ENCODE measurements at places on chromosomes 7 and 10.

- DNase-seq: no peak
Measured at GRCh38 chr10:71597821-71598498, 121.6 kb downstream of the C10orf105 start.

- no peak for DNase-seq
Measured at GRCh38 chr10:129945941-129946760, 17.9 kb downstream of the EBF3 start.

DNA sequence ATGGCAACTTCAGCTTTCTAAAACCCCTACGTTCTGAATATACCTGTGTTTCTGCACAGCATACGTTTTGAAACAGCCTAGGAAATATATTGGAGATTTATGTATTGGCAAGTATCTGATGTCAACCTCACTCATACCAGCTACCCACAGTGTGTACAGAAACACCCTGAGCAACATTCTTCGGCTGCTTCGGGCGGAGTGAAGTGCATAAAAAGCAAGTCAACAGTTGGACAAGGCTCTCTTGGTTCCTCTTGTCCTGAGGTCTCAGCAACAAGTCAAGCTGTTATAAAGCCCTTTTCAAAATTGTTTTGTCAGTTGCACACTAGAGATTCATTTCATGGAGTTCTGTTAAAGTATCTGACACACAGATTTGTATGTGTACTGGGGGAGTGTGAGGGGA lies 40.0 kb upstream of the PAPSS2 start:
- no peak for DNase-seq

DNA sequence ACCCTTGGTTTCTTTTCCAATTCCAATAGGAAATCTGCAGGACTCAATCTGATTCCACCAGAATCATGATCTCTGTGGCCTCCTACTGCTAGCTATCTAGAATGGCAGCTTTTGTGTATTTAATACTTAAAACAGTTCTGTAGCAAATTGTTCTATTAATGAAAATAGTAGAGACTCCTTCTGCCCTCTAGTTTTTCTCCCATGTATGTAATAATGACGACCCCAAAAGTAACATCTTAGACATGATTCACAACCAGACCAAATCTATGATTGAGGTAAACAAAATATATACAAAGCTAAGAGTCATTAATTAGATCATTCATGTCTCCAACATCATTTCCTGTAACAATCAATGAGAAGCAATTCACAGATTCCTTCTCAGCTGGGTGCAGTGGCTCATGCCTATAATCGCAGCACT lies 259.1 kb upstream of the MKLN1 start:
- no peak for DNase-seq

- no peak for DNase-seq
Measured at GRCh38 chr10:94024407-94024806, 30.7 kb downstream of the PLCE1 start.

GRCh38 chr7:30251708-30252329 lies 32.6 kb upstream of the ZNRF2 start:
- DNase-seq: no peak

GRCh38 chr7:22565315-22565811 lies 65.4 kb upstream of the STEAP1B start:
- no peak for DNase-seq

- DNase-seq: no peak
Measured at GRCh38 chr10:103582331-103583123, 89.0 kb downstream of the NEURL1 start.

- no peak for DNase-seq
Measured at GRCh38 chr7:926061-927030, 28.1 kb downstream of the ADAP1 start.

GRCh38 chr10:3668966-3669330 lies 116.1 kb downstream of the KLF6 start:
- no peak for DNase-seq

GRCh38 chr7:26397796-26398426 lies 106.2 kb downstream of the SNX10 start:
- DNase-seq: peak; percentile 1

DNA sequence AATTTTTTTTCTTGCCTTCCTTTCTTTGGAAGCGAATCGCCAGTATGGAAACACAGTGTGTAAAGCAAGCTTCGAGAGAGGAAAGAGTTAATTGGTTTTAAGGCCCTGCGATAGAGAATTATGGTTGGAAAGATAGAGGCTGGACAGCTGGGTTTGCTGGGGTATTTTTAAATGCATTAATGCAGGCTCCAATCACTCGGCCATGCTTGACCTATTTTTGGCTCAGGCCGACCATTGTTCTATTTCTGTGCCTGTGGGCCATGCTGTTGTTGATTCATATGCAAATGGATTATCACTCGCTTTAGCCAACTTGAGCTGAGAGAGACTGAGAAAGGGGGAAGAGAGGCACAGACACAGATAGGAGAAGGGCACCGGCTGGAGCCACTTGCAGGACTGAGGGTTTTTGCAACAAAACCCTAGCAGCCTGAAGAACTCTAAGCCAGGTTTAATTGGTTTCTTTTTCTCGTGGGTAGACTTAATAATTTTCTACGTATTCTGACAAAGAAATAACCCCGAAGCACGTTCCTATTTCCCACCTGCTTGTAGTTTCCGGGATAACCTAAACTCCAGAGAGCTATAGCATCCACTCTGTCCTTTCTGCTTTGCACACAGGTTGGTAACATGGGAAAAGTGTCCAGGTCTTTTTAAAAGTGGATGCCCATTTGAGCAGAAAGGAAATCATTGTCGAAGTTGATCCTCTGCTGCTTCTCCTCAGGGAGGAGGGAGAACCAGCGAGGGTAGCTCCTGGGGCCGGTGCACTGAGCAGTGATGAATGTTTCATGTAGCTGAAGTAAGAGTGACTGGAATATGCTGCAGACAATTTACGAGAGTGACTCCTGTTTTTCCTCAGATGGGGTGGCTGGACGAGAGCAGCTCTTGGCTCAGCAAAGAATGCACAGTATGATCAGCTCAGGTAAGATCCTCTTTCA lies at the start of gene HDAC9:
HDAC9 (plus strand) TSS at position 338 of the 929 bp plus-strand sequence; CDS start at position 892, 554 bp downstream.
- no peak for DNase-seq

DNA sequence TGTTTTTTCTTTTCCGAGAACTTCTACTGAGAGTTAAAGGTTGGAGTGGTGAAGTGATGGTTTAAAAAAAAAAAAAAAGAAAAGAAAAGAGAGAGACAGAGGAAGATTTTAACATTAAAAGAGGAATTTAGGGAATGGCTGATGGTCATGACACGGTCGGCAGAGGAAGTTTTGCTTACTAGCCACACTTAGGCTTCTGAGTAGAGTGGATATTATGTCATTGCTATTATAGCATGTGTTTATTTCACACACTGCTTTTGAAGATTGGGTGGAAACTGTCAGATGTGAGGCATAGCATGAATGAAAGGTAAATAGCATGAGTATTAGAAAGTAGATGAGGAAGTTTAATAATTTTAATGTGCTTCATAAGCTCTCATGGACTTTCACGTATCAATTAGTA lies 2.5 kb downstream of the KAT6B start:
- no peak for DNase-seq

GRCh38 chr7:26233902-26234511 lies 32.5 kb downstream of the CBX3 start:
- DNase-seq: no peak

DNA sequence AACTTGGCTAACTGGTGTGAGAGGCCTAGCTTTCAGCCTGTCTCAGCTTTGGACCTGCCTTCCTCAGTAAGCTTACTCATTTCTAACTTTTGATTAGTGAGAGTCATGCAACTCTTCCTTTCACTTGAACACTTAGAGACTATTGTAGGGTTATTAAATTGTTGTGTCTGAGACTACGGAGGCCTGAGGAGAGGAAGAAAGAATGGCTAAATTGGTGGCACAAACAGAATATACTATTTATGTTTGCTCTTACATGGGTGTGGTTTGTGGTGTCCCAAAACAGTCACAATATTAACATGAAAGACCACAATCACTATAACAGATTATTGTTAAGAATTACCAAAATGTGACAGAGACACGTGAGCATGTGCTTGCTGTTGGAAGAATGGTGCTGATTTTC lies 82.1 kb downstream of the TRIM24 start:
- DNase-seq: no peak

- no peak for DNase-seq
Measured at GRCh38 chr10:75018251-75018650, 93.2 kb upstream of the SAMD8 start.

DNA sequence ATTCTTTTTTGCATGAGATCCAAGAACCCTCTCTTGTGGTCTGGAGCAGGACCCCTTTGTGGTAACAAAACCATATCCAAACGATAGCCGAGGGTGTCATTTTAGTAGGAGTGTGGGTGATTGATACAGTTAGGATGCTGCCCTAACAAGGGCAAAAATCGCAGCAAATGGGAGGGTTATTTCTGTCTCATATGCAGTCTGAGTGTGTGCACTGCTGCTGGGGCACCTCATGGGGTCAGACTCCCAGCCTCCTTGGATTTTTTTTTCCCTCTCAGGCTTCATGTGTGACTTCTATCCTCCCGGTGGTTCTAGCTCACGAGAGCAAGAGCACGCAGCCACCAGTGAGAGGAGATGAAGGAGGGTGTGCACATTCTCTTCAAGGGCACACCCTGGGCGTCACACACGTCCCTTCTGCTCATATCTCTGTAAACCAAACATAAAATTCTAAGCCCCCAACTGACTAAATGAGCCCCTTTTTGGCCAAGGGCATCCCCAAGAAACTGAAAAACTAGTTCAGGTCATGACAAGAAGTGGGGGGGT lies 28.6 kb upstream of the IL15RA start:
- DNase-seq: no peak

DNA sequence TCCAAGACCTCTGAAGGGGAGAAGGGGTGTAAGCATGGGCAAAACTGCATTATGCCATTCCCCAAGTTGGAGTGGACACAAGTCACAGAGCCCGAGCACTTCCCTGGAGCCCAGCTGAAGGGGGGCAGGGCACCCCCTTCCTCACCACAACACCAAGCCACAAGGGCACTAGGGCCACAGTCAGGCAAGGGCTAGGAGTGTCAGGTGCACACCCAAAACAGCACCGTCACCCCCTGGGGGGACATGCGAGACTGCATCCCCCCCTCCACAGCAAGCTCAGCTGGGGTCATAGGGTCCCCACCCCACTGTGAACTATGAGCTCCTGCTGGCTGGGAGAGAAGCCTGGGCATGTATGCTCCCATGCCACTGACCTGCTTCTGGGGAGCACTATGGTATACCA lies 143.9 kb downstream of the GRID1 start:
- DNase-seq: no peak

DNA sequence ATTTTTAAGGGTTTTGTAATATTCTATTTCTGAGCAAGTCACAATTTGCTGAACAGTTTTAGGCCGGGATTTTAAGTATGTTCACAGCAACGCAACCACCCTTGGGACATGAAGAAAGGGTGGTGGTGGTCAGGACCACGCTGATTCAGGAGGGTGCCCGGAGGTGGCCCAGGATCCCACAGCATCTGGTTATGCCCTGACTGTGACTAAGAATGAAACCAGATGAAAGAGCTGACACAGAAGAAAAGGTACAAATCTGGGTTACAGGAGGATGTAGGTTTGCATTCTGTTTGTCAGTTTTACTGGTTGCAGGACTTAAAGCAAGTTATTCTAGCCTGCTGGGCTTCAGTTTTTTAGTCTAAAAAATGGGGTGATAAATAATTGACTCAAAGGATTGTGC lies 279.7 kb downstream of the CCSER2 start:
- no peak for DNase-seq

GRCh38 chr10:71529207-71529827 lies 132.6 kb downstream of the CDH23 start:
- DNase-seq: no peak

GRCh38 chr10:99328579-99329303 lies 415 bp upstream of the CNNM1 start:
- DNase-seq: no peak

DNA sequence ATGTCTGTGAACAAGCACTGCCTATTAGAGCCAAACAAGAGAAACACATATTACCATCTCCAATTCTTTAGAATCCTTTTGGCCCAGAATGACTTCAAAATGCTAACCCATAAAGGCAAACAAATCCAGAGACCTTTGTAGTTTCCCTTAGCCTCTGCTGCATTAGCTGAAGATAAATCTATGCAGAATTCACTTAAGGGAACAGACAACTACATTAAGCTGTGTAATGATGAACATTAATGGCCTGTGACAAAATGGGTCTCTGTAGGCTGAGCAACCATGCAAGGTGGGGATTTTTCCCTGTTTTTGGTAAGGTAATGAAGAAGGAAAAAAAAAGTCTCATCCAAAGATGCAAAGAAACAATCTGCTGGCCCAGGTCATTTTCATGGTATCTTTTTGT lies 411.6 kb downstream of the EXOC4 start:
- no peak for DNase-seq

- DNase-seq: no peak
Measured at GRCh38 chr10:31352436-31353226, 33.6 kb downstream of the ZEB1 start.

DNA sequence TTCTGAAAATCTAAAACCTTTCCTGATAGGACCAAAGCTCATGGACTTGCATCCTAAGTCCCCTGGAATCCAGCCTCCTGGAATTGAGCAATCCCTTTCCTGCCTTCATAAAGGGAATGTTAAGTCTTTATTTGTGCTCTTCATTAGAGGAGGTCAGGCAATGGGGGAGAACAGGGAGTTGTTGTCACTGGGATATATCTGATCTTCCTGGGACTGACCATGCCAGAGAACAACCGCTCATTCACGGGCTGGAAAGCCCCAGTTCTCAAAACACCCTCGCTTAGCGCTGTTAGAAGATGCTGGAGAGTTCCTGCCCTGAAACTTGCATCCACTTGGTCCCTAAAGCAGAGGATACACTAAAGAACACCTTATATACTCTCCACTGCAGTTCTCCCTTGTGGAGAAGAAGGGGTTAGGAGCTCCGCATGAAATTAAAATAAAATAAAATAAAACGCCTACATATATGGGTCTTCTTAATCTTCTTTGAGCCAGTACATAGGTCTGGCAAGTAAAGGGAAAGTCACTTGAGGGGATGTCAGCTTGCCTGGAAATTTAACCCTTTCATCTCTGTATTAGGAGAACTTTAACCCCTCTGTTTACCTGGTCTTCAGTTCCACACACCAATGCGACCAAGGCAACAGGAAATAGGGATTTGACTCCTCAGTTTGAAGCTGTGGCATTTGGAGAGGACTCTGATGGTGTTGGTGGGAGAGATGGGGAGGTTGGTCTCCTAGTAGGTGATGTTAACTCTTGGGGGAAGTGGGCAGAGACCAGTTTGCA lies 1.2 kb downstream of the SORCS1 start:
- DNase-seq: no peak

GRCh38 chr10:63467841-63468240 lies 2.1 kb upstream of the JMJD1C start:
- no peak for DNase-seq

- no peak for DNase-seq
Measured at GRCh38 chr10:48306870-48307710, 613 bp downstream of the MAPK8 start.
